ENCODE measurements at places on chromosomes 5 and 9.

GRCh38 chr9:110124439-110124838 lies 83.5 kb downstream of the C9orf152 start:
- no peak for DNase-seq

- DNase-seq: no peak
Observed at GRCh38 chr5:72295539-72295938, 24.5 kb downstream of the MRPS27 start.

DNA sequence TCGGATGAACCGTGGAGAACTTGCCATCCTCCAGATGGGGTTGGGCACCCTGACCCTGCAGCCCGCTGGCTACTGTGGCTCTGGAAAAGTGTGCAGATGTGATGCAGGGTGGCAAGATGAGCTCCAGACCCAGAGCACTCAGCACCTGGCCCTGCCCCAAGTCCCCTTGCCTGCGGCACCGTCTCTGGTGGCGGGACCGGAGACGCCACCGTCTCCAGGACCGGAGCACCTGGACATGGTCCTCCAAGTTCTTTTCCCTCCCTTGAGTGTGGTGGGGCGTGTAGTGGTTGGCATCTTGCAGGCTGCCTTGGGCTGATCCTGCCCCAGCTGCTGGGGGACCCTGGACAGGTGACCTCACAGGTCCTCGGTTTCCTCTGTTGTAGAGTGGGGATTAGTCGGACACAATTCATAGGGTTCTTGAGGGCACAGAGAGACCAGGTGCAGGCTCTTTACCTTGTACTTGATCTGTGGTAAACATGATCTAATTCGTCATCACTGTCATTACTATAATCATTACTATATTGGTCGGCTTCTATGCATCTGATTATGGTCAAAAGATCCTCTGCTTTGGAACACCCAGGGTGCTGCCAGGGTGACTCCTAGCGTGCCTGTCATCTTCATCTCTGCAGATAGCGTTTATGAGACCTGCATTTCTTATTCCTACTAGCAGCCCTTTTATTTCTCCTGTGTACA lies 83.5 kb downstream of the COL5A1 start:
- no peak for DNase-seq

GRCh38 chr9:89372230-89372816 lies 54.0 kb downstream of the SECISBP2 start:
- DNase-seq: no peak

GRCh38 chr5:79418276-79418675 lies 95.7 kb downstream of the HOMER1 start:
- DNase-seq: no peak

Data from MV-4-11 (cell line).